Hematopoietic multipotent progenitor cell (in vitro differentiated cells): ENCODE measurements at places on chromosomes 3 and 15. TPM values are rescaled to one million over a fixed set of nuclear protein-coding genes. Genes with fewer than 3 reads are reported as not detected.

RTP1 gene
- not detected for total RNA-seq

PLAAT1 gene
- under 0.01 TPM for total RNA-seq

TMEM108 gene
- total RNA-seq: under 0.01 TPM

GRAMD1C gene
- 2.4 TPM for total RNA-seq

GOLGA6L7 gene
- not detected for total RNA-seq

CILP gene
- 1.1 TPM for total RNA-seq

HRH1 gene
- total RNA-seq: under 0.01 TPM

TMIE gene
- under 0.01 TPM for total RNA-seq

PLSCR2 gene
- not detected for total RNA-seq

TEX55 gene
- under 0.01 TPM for total RNA-seq

ADAMTS9 gene
- 0.81 TPM for total RNA-seq

CASR gene
- under 0.01 TPM for total RNA-seq

CHRNB4 gene
- total RNA-seq: 0.27 TPM

DCLK3 gene
- not detected for total RNA-seq

SOX14 gene
- total RNA-seq: not detected

VIPR1 gene
- 1.1 TPM for total RNA-seq

GRIP2 gene
- total RNA-seq: not detected

RBM6 gene
- total RNA-seq: 23.4 TPM

FBLN2 gene
- 8.3 TPM for total RNA-seq

TRH gene
- 6.5 TPM for total RNA-seq

RTP4 gene
- total RNA-seq: 7.3 TPM

SAMD7 gene
- total RNA-seq: not detected

VWA5B2 gene
- under 0.01 TPM for total RNA-seq

MGLL gene
- 52.2 TPM for total RNA-seq

HIGD2B gene
- under 0.01 TPM for total RNA-seq

PGBD4 gene
- 2.2 TPM for total RNA-seq

OR5K4 gene
- total RNA-seq: not detected
